Femur (tissue), 1 donor: ENCODE measurements at places on chromosomes 2 and 18.

GRCh38 chr18:12074736-12075135, 18.9 kb upstream of the ANKRD62 start:
- DNase-seq = no peak

GRCh38 chr2:33313039-33313438, 163.4 kb upstream of the RASGRP3 start:
- DNase-seq = no peak

DNA sequence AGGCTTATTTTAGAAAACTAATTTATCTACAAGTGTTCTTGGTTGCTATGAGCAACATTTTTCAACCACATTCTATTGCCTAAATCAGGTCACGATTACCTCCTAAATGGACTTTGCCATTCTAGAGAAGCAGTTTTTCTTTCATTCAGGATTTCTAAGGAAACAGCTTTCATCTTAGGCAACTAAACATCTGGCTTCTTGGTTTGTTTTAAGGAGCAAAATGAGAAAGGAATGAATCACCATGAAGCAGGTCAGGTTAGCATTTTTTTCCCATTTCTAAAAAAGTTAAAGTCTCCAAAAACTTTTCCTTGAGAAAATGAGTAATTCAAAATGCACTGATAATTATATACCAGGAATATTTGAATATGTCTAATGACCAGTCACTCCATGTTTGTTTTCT, 114.8 kb downstream of the GAREM1 start:
- no peak for DNase-seq

- no peak for DNase-seq
Measured at GRCh38 chr2:111702804-111703196, 181.2 kb downstream of the ANAPC1 start.

- DNase-seq = no peak
Measured at GRCh38 chr2:162012565-162013058, 61.4 kb downstream of the DPP4 start.

- DNase-seq = no peak
Measured at GRCh38 chr2:47086054-47086471, 69.0 kb downstream of the STPG4 start.

DNA sequence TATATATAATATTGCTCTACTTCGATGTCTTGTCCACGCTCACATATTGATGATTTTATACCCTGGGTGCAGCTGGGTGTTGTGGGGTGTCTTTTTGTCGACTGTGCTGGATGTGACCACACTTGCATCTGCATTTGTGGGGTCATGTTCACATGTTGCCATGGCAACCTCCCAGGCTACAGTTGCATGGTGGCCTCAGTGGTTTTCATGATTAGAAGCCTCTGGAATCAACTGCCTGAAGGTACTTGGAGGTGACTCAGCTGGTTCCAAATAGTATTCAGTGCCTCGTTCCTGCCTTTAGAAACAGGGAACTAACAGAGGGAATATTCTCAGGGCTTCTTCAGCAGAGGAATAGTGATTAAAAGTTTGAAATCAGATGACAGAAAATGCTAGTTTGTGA, 166.3 kb upstream of the NYAP2 start:
- DNase-seq = no peak

DNA sequence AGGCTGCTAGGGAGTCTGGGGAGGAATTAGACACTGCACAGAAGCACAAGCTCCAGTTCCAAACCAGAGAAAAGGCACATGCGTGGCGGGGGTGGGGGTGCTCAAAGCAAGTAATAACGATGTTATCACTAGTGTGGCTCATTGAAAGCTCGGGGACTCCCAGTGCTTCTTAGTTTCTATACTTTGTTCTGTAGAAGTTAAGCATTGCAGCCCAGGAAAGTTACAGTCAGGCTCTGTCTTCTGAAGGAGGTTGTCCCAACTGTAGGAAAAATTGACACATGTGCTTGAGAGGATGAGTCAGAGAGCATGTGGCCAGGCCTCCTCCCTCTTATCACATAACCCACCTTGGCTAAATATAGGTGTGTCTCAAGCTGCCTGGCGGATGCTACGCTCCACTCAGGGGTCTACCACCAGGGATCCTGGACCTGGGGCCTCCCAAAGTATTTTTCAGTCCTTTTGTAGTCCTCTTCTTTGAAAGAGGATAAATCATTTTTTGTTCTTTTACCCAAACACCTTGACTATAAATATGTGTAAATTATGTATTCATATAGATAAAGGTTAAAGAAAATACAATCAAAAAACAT, 3.8 kb downstream of the GALNT5 start:
- DNase-seq = peak; percentile 41

- DNase-seq = peak; percentile 15
Measured at GRCh38 chr2:128277961-128278681, 40.5 kb downstream of the HS6ST1 start.

DNA sequence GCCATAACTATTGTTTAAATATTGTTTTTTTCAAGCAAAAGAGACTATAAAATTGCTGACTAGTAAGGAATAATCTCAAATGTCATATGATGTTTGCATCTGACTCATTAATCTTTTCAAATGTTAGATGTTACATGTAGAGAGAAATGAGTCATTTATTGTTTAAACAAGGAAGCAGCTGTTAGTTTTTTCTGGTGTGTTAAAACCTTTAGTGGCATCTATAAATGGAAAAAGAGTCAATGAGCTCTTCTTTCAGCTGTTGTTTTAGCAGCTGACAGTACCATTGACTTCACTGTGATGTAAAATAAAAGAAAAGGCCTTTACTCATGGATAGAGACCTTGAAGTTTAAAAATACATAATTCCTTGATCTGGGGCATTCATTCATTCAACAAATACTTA, 1.8 kb upstream of the KLHL41 start:
- no peak for DNase-seq

- no peak for DNase-seq
Measured at GRCh38 chr2:239951825-239952224, 73.3 kb downstream of the NDUFA10 start.

DNA sequence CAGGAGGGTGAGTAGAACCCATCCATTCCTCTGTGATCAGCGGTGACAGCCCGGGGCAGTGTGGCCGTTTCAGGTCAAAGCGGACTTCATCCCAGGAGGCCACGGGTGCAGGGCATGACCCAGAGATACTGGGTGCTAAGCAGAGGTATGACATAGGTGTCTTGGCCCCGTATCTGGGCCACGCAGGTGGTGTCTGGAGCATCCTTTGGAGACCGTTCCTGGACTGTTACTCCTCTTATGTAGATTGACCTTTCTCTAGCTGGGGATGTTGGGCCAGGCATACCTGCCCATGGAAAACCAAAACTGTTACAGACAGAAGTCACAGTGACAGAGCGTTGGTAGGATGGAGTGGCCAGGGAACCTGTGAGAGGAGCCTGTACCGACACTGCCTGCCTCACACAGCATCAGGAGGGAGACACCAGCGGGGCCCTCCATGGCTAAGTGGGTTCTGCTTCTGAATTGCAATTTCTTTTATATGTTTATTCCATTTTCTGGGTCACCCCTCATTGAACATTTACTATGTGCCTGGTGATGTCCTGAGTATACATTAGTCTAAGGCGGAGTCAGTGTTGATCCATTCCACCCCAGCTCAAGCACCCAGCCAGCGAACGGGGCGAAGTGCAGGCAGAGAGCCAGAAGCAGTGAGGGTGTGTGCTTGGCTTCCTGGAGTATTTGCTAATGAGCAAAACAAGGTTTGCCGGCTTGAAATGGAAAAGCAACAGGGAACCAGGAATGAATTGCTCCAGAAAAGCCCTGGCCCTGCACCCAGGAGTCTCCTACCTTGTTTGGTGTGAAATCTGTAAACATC, 141.7 kb downstream of the SH3RF3 start:
- DNase-seq = no peak

GRCh38 chr2:186348200-186348599, 137.9 kb upstream of the ZC3H15 start:
- DNase-seq = no peak

- DNase-seq = no peak
Measured at GRCh38 chr18:13139885-13140450, 78.6 kb upstream of the LDLRAD4 start.

- no peak for DNase-seq
Measured at GRCh38 chr2:181646415-181646987, 10.4 kb downstream of the CERKL start.

- no peak for DNase-seq
Measured at GRCh38 chr2:72824224-72824842, 1.5 kb downstream of the EXOC6B start.

- no peak for DNase-seq
Measured at GRCh38 chr2:31547485-31547884, 33.3 kb downstream of the SRD5A2 start.

GRCh38 chr2:42944779-42945415, 152.5 kb upstream of the HAAO start:
- DNase-seq = no peak

- DNase-seq = no peak
Measured at GRCh38 chr2:68100189-68100588, 37.4 kb upstream of the C1D start.

- DNase-seq = no peak
Measured at GRCh38 chr2:128237911-128238697, 80.6 kb downstream of the HS6ST1 start.

- DNase-seq = no peak
Measured at GRCh38 chr2:27245626-27246025, 17.2 kb downstream of the SLC30A3 start.

DNA sequence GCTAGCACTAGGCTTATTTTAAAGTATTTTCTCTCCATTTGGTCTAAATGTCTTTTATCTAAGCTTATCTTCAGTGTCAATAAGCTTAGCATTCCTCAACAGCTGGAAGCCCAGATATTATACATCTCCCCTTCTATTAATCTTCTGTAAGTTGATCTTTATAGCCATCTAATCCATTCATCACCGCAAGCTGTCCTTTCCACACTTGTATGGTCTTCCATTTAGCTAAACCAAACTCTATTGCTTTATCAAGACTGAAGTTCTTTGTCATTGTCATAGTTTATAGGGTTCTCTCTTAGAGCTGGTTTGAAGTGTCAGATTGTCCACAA, 101.3 kb upstream of the GPR45 start:
- no peak for DNase-seq

DNA sequence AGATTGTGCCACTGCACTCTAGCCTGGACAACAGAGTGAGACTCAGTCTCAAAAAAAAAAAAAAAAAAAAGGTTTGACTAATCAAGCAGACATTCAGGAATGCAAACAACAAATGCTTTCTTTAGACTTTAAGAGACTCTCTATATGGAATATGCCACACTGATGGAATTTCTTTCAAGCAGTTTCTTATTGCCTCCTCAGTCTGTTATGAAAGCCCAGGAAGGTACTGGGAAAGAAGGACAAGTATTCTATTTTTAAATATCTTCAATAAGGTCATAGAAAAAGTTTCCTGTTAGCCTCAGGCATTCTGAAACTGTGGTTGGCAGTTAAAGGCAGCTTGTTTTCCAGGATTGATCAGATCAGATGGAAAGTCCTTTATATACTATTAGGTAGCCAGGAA, 241.6 kb downstream of the PIK3C3 start:
- no peak for DNase-seq

DNA sequence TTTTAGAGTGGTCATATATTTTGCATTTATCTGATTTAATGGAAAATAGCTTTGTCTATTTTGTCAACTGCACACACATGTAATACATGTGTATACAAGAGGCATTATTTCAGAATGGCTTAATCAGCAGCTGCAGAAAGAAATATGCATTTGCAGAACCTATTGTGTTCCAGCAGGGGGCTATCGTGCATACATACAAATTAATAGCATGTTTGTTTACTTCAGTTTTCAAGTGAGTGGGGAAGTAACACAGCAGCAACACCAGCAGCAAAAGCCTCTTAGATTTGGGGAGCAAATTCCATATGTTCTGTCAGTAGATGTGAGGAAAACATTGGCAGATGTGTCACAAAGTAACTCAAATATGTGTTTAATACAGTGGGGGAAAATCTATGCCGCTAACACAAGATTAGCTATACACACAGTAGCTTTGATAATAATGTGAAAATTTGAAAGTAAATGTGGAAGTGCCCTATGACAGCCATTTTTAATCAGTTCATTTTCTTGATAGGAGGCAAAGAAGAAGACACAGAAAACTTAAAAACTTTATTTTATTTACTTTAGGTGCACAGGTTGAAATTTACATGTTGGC, 218.1 kb downstream of the WDR7 start:
- DNase-seq = no peak

- no peak for DNase-seq
Measured at GRCh38 chr18:31497404-31497835, 557 bp upstream of the DSG2 start.

DNA sequence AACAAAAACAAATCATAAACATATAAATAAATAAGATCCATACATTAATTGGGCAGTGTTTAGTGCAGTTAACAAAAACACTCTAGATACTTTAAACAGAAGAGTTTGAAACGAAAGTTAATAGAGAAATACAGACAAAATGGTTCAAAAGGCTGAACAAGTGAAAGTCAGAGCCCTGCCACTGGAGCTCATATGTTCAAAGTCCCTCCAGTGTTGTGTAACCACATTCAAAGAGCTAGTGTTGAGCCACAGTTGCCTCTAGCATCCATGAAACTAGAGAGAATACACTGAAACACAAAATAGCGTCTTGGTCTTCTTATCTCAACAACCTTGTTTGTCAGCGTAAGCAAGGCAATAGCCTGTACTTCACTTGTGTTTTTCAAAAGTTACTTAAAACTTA, 1309.8 kb upstream of the NRXN1 start:
- DNase-seq = no peak

- DNase-seq = no peak
Measured at GRCh38 chr18:23138471-23138870, 3.2 kb downstream of the CABLES1 start.

DNA sequence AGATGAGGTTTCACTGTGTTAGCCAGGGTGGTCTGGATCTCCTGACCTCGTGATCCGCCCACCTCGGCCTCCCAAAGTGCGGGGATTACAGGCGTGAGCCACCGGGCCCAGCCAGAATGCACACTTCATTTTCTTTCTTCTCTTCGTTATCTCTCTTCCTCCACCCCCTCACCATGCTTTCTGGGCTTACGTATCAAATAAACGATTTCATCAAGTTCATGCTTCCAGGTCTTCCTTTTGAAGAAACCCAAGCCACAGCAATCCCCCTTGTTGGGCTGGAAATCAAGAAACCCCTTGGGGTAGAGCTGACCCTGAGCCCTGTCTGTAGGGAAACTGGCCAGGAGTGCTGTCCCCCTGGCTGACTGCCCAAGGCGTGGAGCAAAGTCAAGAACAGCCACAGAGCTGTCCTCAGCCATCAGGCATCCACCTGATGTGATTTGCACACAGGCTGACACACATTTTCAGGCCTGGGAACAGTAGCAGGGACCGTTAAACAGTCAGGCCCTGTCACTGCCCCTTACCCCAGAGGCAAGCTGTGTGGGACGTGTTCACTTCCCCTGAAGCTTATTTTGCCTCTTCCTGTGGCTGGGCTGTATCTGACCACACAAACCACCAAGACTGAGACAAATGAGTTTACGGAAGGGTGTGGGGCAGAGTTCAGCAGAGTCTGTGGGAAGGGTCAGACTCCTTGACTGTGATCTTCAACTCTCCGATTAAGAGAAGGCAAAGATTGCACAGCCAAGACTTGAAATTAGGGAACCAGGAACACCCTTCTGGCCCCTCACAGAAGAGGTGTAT, 15.1 kb upstream of the NMUR1 start:
- DNase-seq = peak; percentile 71
